Activated effector memory CD4-positive, alpha-beta T cell treated with anti-CD3 and anti-CD28 coated beads, Interleukin-2, amount 50 U/mL, for 16 hours (primary cell): ENCODE measurements at places on chromosomes 5 and 9.

- DNase-seq, result no peak
Observed at GRCh38 chr5:120504057-120504456, 40.0 kb downstream of the PRR16 start.

GRCh38 chr9:113381909-113382411 is 5.2 kb upstream of the HDHD3 start:
- DNase-seq, result no peak

- DNase-seq, result no peak
Observed at GRCh38 chr9:114080773-114081440, 2.8 kb upstream of the AMBP start.

- DNase-seq, result no peak
Observed at GRCh38 chr5:27810458-27810857, 772.1 kb upstream of the CDH9 start.

DNA sequence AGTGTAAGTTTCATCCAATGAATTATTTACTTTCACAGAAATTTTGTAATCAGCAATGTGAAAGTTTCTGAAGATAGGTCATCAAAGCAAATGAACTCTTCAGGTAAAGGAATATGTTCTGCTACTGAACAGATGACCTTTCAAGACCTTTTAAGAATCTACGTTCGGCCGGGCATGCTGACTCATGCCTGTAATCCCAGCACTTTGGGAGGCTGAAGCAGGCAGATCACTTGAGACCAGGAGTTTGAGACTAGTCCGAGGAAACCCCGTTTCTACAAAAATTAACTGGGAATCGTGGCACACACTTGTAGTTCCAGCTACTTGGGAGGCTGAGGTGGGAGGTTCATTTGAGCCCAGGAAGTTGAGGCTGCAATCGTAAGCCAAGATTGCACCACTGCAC is 578.4 kb upstream of the COX7C start:
- DNase-seq, result no peak
